ENCODE measurements at places on chromosomes 4 and X. TPM values are rescaled to one million over a fixed set of nuclear protein-coding genes. Genes with fewer than 3 reads are reported as not detected.

RAB33A gene
- 29.1 TPM for total RNA-seq

SNCA gene
- 69.5 TPM for total RNA-seq

TRIML2 gene
- not detected for total RNA-seq

SLC9B1 gene
- total RNA-seq, result 6.9 TPM

SPP1 gene
- total RNA-seq, result 161 TPM

PPP1R2C gene
- not detected for total RNA-seq

ANAPC10 gene
- total RNA-seq, result 68.9 TPM

RGN gene
- 6.9 TPM for total RNA-seq
